Immature natural killer cell (primary cell): ENCODE measurements at places on chromosomes 6 and 20. TPM values are rescaled to one million over a fixed set of nuclear protein-coding genes. Genes with fewer than 3 reads are reported as not detected.

Gene SMPD2
- 19.0 TPM for polyA plus RNA-seq

Gene LINC00237
- not detected for polyA plus RNA-seq

Gene BPIFB4
- not detected for polyA plus RNA-seq

Gene ENTPD6
- 30.0 TPM for polyA plus RNA-seq

Gene SUPT3H
- polyA plus RNA-seq: 3.4 TPM

Gene FGD2
- polyA plus RNA-seq: 3.6 TPM
